Activated CD4-positive, alpha-beta T cell treated with anti-CD3 and anti-CD28 coated beads, Interleukin-2, amount 10 ng/mL, durations not matched to agents 7 days and 5 days (primary cell): ENCODE measurements at places on chromosomes 4 and X. TPM values are rescaled to one million over a fixed set of nuclear protein-coding genes. Genes with fewer than 3 reads are reported as not detected.

Gene RHOH
- total RNA-seq, result 137 TPM

Gene CAMK2D
- total RNA-seq, result 37.8 TPM

Gene HTRA3
- not detected for total RNA-seq

DNA sequence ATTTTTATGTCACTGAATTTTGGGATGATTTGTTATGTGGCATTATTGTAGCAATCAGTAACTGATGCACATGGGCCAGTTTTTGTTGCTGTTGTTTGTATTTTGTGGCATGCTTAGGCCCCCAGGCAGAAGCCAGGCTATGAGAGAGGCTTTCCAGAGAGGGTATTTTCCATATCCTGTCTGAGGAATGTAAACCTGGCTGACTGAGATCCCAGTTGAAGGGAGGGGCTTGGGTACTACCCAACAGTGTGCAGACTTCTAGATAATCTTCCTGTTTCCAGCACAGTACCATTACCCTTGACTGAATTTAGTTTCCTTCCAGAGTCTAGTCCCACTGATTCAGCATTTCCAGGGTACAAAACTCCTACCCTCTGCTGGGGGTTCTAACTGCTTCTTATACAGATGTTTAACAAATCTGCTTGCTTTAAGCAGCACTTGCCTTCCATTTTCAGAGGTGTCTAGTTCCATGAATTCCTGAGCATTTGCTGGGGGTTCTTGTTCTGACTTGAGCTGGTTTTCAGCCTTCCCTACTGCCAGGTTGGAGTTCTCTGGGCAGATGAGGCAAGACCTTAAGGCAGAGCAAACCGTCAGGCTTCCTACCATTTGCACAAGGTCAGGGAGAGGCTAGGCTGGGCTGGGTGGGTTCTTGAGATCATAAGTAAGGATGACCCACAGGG lies 104.7 kb upstream of the EGFL6 start:
- H3K4me1 ChIP-seq, result no peaks in the 10 kb centered on the region
- no peaks in the 10 kb centered on the region for H3K27me3 ChIP-seq
- no peak for DNase-seq
- no peak overlapping the region for H3K27ac ChIP-seq

DNA sequence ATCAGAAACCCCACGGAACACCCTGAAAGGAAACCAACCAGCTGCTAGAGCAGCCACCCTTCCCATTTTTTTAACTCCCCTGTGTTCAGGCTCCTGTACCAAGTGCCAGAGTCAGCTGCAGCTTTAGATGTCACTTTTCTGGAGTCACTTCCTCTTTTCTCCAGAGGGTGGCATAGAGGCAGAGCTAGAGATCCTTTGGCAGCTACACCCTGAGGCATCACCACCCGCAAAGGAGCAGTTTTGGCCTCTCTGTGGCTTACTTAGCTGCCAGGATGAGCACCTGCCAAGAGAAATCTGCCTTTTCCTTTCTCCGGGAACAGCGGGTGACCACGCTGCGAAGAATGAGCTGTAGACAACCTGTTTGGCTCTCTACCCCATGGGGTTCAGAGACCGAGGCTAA lies 58.0 kb upstream of the CHRDL1 start:
- H3K4me3 ChIP-seq, result no peak overlapping the region
- no peak for DNase-seq
- H3K4me1 ChIP-seq, result no peaks in the 10 kb centered on the region
- no peaks in the 10 kb centered on the region for H3K36me3 ChIP-seq
- H3K27me3 ChIP-seq, result no peaks in the 10 kb centered on the region
